ENCODE measurements at places on chromosomes 2 and 18. TPM values are rescaled to one million over a fixed set of nuclear protein-coding genes. Genes with fewer than 3 reads are reported as not detected.

NDUFB3 gene
- 38.7 TPM for total RNA-seq

TUBA3E gene
- not detected for total RNA-seq

DTNA gene
- 1.9 TPM for total RNA-seq

RTKN gene
- 22.1 TPM for total RNA-seq

SEC11C gene
- 48.7 TPM for total RNA-seq

BZW1 gene
- 792 TPM for total RNA-seq

GPR45 gene
- total RNA-seq: not detected

SLC9A2 gene
- under 0.01 TPM for total RNA-seq

EGR4 gene
- total RNA-seq: not detected

NHEJ1 gene
- 22.1 TPM for total RNA-seq

IMPA2 gene
- total RNA-seq: 91.1 TPM

XDH gene
- total RNA-seq: 6.1 TPM

TPO gene
- total RNA-seq: not detected

DNA sequence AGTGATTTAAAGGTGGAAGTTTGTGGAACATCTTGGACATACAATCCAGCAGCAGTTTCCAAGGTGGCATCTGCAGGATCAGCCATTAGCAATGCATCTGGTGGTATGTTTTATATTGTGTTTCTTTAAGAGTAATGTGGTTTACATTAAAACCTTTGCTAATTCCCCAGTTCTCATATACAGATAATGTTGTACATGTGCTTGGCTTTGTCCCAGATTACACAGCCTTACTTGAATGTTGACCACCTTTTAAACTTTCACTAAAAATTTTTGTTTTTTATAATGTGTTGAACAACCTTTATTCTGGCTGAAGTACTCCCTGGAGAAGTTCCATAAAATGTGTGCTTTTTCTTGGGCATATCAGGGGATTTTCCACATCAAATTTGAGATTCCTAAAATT lies 57.5 kb downstream of the MIB1 start:
- no peak for DNase-seq

DNA sequence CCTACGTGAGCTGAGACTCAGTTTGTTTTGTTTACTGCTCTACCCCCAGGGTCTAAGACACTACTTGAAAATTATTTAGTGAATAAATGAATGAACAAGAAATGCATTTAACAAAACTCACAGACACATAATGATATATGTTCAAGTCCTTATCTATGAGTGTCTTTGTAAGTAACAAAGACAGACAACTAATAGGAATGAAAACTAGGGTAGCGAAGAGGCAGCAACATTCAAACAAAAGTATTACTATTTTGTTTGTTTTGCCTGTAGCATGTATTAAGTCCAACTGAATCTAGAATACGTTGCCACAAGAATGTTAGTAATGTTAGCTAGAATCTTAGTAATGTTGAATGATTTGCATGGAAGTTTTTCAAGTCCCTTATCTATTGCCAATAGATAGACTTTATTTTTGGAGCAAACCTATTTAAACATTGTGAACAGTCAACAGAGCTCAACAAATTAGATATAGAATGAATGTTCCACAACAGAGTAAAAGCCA lies 144.8 kb upstream of the VWC2L start:
- no peak for DNase-seq

GRCh38 chr2:36035137-36035536 lies 320.4 kb upstream of the CRIM1 start:
- no peak for DNase-seq

DNA sequence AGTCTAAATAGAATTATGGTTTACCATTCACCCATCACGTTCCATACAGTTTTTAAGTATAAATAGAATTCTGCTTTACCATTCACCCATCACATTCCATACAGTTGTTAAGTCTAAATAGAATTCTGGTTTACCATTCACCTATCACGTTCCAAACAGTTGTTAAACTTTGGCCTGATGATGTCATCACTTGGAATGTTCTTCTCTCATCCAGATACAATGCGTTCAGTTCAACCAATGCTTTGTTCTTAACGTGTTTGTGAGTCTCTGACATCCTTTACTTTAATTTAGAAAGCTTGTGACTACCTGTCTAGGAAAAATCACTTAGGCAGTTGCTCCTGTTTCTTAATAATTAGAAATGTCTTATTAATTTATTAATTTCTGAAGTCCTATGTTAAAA lies 236.3 kb upstream of the RASGRP3 start:
- peak; percentile 84 for DNase-seq

- peak; percentile 70 for DNase-seq
Measured at GRCh38 chr2:133561045-133561852, 7.0 kb downstream of the NCKAP5 start.

DNA sequence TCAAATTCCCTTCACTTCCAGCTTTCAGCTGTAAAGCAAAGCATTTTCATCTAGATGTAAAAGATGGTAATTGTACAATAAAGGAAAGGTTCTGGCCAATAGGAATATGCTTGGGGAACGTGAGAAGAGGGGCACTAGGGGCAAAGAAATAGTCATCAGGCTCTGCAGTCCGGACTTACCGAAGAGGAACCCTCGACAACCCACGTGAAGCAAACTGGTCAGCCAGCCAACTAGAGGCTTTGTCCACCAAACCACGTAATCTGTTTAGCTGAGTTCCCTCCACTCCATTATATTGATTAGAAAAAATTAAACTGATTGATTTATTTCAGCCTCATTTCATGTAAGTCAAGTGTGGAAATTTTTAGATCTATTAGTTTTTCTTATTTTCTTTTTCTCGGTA lies 300.4 kb upstream of the FANCL start:
- DNase-seq: no peak

DNA sequence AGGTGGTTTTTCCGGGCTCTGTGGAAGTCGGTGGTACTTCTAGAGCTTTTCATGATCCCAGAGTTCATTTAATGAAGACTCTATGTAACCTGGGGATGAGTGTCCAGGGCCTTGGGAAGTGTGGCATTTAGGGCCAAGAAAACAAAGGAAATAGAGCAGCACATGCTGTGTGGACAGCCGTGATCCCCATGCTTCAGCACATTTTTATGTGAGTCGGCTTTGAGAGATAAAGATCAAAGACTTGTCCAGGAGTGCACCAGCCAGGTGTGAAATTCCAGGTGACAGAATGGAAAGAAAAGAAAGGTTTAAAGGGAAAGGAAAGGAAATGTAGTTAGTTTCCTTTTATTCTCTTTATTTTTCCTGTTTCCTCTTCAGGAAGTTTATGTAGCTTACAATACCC lies 258.0 kb upstream of the NRP2 start:
- no peak for DNase-seq

GRCh38 chr2:48114256-48114655 lies 208.0 kb upstream of the FBXO11 start:
- DNase-seq: peak; percentile 98

GRCh38 chr2:628651-629050 lies 48.6 kb downstream of the TMEM18 start:
- peak; percentile 14 for DNase-seq

- no peak for DNase-seq
Measured at GRCh38 chr2:78465707-78466106, 559.8 kb upstream of the REG3G start.

- no peak for DNase-seq
Measured at GRCh38 chr2:100522430-100522829, 40.4 kb upstream of the PDCL3 start.

DNA sequence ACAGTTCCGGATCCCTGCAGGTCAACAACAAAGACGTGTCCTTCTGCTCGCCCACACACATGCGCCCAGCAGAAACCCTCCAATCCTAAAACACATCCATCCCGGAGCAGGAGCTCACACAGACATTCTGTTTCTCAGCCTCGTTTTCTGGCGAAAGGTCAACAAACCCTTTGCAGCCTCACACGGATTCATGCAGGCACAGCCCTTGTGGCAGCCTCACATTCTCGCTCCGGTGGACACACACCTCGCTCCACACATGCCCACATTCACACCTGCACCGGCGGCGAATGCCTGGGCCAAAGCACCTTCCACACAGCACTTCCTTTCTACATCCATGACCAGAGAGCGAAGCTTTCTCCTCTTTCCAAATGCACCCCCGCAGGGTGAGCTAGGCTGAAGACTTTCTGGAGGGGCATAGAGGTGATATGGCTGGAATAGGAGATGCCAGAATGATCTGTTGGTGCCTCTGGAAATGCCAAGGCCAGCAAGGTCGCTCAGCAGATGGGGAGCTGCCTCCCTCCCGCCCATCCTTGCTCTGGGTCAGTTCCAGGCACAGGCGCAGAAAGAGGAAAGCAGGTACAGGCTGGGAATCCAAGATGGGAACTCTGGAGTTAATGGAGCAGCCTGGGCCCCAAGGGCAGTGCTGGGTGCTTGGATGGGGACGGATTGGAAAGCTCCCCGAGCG lies 88.8 kb downstream of the CELF4 start:
- DNase-seq: no peak

- no peak for DNase-seq
Measured at GRCh38 chr2:10009811-10010781, 33.3 kb upstream of the KLF11 start.

DNA sequence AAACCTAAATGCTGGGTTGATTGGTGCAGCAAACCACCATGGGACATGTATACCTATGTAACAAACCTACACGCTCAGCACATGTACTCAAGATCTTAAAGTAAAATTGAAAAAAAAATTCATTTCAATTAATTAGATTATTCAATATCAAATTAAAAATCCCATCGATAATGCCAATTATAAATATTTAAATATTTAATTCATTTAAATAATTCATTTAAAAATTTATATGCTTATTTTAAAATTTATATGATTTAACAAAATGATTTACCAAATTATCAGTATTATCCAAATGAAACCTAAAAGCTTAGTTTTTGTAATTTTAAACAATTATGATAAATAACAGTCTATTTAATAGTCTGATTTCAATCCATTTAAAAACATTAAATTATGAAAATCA lies 560.4 kb downstream of the NUP35 start:
- DNase-seq: no peak

DNA sequence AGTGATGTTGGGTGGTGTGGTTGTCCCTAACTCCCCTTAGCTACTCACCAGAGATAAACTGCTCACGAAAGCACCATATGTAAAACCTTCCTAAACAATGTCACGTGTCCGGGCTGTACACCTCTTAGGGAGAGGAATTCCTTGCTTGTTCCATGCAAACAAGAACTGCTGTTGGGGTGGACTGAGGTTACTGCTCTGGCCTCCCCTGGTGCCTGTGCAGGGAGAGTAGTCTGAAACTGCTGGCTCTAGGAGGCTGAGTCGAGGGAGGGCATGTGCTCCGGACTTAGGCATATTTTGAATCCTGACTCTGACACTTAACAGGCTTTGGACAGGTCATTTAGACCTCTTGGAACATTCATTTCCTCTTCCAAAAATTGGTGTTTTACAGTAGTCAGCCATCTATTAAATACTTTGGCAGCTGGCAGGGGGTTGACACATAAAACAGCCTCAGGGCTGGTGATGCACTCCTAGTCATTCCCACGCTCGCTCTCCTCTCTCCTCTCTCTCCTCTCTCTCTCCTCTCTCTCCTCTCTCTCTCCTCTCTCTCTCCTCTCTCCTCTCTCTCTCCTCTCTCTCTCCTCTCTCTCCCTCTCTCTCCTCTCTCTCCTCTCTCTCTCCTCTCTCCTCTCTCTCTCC lies 10.6 kb downstream of the THNSL2 start:
- DNase-seq: peak; percentile 72

DNA sequence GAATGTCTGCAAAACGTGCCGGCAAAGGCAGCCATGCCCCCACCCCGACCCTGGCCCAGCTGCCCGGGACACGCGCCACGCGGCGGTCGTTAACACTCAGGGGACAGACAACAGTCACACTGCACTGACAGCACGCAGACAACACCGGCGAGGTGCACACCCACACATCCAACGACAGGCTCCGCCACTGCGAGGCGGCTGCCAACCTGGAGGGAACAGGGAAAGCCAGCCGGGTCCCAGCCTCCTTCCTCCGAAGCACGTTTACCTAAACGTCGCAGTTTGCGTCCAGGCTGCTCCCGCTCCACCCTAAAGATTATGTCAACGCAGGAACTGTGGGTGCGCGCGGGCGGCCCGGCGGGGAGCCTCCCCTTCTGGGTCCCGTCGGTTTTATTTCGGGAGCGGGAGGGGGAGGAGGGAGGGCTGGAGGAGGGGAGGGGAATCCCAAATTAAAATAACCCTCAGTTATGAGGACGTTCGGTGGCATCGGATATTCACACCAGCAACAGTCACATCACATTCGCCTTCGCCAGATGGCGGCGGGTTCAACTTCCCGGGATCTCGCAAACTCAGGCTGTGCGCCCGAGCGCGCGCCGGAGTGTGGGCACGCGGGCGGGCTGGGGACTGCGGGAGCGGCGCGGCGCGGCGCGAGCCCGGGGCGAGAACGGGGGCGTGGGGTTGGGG lies 644 bp downstream of the PTGR3 start:
- DNase-seq: peak; percentile 33

All from bronchial epithelial cell (primary cell).